ENCODE measurements at places on chromosomes 11 and 22.

GRCh38 chr11:11089805-11090204 lies 232.0 kb upstream of the ZBED5 start:
- no peak for DNase-seq

DNA sequence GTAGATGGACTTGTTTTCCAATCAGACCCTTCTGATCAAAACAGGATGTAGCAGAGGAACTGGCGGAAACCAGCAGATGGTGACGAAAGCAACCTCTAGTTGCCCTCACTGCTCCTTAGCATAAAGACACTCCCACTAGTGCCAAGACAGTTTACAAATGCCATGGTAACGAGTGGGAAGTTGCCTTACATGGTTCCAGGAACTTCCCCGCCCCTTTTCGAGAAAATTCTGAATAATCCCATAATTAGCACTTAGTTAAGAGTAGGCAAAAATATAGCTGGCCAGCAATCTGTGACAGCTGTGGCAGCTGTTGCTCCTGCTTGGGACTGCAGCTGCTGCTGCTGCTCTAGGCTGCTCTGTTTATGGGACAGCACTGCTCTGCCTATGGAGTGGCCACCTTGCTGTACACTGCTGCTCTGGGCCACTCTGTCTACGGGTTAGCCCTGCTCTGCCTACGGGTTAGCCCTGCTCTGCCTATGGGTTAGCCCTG lies 33.4 kb upstream of the SORL1 start:
- no peak for DNase-seq

DNA sequence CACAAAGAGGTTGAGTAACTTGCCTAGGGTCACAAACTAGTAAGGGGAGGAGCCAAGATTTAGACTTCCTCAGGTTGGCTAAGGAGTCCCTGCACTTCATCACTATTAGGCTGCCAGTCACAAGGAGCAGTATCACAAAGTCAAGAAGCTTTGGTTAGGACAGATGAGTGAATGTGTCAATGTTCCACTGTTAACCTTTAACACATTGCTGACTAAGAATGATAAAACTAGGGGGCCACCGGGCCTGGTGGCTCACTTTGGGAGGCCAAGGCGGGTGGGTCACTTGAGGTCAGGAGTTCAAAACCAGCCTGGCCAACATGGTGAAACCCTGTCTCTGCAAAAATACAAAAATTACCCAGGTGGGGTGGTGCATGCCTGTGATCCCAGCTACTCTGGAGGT lies 32.0 kb downstream of the TMEM123 start:
- DNase-seq = no peak

- DNase-seq = no peak
Observed at GRCh38 chr11:122313581-122313980, 197.6 kb upstream of the BLID start.

- DNase-seq = no peak
Observed at GRCh38 chr22:46710806-46711205, 27.2 kb downstream of the CERK start.

GRCh38 chr11:64327993-64328392 lies 10.1 kb downstream of the PRDX5 start:
- no peak for DNase-seq

DNA sequence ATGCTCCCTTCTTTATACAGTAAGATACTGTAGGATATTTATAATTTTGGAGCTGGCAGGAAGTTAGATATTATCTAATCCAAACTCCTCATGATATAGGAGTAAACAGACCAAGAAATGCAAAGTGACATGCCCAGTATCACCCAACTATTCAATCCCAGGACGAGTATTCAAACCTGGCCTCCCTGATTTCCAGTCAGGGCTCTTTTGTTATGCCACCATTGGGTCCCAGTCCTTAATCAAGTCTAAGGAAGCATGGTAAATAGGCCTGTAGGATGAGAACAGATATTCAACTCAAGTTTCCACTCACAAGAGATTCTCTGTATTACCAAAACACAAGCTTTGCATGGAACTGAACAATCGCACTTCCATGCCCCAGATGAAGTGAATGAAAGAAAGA lies 484.0 kb upstream of the API5 start:
- no peak for DNase-seq

- no peak for DNase-seq
Observed at GRCh38 chr11:133927690-133928627, 28.8 kb downstream of the IGSF9B start.

DNA sequence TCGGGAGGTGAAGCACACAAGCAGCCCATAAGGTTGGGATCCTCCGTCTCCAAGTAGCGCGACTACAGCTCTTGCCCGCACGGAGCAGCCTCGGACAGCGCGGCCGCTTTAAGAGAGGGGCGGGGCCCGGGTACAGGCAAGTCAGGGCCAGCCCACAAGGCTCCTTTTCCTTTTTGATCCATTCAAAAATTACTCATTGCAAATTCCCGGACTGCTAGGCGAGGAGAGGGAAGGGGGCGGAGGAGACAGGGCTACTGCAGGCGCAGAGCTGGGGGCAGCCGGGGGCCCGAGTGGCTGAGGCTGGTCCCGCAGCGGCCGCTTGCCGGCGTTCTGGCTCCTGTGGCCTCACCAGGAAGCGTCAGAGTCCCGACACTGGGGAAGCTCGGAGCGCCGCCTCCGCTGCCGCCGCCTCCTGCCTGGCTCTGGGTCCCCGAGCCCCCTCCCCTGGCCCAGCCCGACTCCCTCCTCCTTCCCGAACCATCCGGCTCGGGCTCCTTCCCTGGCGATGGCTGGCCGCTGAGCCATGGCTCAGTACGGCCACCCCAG lies at the start of gene UBASH3B:
Gene UBASH3B (plus strand): TSS at position 196 of the 546 bp plus-strand sequence. CDS start 328 bp downstream, at position 524.
- DNase-seq = no peak

DNA sequence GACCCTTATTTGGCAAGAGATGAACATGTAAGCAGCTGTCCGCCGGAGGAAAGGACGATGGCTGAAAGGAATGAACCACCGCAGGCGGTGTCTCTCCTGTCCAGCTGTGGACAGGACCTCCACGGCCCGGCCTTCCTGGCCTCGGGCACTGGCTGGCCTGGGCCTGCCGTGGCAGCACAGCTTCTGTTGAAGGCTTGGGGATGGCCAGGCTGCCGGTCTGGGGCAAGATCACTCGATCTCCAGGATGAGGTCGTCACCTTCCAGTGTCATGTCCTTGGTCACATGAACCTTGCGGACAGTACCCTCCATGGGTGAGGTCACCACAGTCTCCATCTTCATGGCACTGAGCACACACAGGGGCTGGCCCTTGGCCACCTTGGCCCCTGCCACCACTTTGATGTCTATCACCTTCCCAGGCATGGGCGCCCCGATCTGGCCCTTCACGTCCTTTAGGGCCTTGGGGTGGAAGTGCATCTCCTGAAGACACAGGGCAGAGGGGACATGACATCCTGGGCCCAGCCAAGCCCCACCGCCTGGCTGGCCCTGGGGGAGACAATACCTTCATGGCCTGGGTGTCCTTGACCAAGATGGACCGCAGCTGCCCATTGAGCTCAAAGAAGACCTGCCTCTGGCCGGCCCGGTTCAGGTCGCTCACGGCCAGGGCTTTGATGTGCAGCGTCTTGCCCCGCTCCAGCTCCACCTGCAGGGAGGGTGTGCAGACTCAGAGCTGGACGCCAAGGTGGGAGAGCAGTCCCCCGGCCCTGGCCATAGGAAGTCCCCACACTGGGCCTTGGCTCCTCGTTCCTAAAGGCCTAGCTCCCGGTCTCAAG lies 5.6 kb downstream of the RCE1 start:
- DNase-seq = no peak

DNA sequence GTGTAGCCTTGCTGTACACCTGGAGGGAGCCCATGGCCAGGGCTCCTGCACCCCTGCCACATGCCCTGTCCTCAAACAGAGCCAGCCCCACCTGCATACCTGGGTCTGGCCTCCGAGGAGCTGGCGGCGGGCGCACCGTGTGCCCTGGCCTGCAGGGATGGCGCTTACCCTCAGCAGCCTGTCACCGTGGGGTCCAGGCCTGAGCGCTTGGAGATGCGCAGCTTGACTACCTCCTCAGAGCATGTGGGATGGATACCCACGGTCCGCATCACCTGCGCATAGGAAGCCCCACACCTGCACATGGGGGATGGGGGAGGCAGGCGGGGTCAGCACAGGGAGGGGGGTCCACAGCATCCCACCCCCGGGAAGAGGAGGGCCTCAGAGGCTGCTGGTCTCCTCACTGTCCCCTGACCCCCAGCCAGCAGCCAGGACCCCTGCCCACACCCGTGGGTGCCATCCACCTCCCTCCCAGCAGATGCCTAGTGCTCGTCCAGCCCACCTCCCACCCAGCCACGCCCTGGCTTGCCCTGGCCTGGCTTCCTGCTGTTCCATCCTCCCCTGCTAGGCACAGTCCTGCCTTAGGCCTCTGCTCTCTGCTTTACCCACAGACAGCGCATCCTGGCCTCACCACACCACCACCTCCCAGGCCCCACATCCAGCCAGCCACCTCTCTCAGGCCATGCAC lies 22.4 kb upstream of the GNB1L start:
- no peak for DNase-seq

DNA sequence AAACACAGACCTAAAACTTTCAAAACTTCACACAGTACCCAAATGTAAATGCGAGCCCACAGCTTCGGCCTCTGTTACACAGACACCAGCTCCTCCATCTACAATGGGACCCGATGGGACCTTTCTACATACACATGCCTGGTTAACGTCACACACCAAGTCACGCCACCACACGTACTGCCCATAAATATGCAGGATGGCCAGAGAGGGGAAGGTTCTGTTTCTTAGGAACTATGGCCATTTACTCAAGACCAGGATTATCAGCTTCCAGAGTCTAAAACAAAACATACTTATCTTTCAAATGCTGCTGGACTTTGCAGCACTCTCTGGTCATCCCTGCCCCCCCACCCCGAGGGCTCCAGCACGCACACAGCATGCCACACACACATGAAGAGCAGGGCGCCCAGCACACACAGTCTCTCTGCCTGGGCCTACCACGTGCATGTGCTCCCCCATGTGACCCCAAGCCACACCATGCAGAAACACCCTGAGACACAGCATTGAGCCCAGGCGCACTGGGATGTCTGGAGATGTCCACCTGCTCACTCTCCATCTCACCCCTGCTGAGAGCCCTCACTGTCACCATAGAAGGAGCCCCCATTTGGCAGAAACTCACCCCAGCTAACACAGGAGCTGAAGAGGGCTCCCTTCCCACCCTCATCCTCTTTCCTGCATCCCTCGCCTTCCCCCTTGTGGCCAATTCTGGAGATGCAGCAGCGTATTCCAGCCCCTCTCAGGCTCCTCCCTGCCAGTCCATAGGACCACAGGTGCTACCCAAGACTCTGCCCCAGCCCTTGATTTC lies 61.8 kb downstream of the SLC22A12 start:
- DNase-seq = no peak

DNA sequence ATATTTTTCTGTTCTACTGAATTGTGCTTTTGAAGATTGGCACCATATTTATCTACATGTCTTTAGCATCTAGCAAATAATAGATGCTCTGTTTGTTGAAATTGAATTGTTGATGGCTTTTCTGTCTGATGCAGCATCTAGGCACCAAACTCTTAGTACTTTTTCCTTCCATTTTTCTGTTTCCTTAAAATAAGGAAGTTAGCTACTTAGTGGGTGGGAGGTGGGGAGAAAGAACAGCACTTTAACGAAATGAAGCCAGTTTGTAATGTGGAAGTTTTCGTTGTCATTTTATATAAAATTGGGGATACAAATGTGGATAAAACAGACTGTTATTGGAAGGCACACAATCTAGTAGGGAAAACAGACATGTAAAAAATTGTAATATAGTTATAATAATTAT lies 76.6 kb downstream of the HIPK3 start:
- DNase-seq = no peak

DNA sequence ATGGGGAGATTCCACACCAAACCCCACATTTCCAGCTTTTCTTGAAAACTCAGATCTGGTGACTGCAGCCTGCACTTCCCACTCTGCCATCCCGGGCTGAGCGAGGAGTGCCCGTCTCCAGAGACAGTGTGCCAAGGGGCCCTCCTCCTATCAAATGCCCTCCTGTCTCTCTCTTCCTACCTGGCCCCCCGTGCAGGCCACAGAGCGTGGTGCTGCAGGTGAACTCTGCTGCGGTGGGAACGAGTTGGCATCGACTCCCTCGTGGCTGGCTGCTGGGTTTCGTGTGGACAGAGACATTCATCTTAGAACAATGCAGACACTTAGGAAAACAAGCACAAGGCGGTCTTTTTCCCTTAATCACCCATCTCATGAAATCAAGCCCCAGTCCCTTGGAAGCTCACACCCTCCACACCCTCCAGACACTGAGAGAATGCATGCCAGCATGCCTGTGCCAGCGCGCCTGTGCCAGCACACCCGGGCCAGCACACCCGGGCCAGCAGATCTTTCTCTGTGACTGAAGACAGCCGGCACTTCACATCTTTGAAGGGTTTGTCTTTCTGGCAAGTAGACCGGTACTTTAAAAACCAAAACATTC lies 65.0 kb downstream of the PARVB start:
- no peak for DNase-seq

- DNase-seq = no peak
Observed at GRCh38 chr11:112464949-112465348, 204.3 kb upstream of the PLET1 start.

GRCh38 chr11:71265559-71266092 lies 13.2 kb upstream of the SHANK2 start:
- DNase-seq = no peak
